Stimulated activated CD4-positive, alpha-beta T cell treated with anti-CD3 and anti-CD28 coated beads, Interleukin-1b, Interleukin-23, amount 100 ng/mL, for 48 hours (primary cell): ENCODE measurements at places on chromosomes 3 and 15.

- no peak for DNase-seq
These were observed 626.1 kb downstream of the MAGI1 start for GRCh38 chr3:65412588-65412987.

- DNase-seq, result no peak
These were observed 406.1 kb downstream of the TBC1D5 start for GRCh38 chr3:17336291-17336690.

- peak; percentile 36 for DNase-seq
These were observed 252.5 kb upstream of the TGFBR2 start for GRCh38 chr3:30353711-30354467.

DNA sequence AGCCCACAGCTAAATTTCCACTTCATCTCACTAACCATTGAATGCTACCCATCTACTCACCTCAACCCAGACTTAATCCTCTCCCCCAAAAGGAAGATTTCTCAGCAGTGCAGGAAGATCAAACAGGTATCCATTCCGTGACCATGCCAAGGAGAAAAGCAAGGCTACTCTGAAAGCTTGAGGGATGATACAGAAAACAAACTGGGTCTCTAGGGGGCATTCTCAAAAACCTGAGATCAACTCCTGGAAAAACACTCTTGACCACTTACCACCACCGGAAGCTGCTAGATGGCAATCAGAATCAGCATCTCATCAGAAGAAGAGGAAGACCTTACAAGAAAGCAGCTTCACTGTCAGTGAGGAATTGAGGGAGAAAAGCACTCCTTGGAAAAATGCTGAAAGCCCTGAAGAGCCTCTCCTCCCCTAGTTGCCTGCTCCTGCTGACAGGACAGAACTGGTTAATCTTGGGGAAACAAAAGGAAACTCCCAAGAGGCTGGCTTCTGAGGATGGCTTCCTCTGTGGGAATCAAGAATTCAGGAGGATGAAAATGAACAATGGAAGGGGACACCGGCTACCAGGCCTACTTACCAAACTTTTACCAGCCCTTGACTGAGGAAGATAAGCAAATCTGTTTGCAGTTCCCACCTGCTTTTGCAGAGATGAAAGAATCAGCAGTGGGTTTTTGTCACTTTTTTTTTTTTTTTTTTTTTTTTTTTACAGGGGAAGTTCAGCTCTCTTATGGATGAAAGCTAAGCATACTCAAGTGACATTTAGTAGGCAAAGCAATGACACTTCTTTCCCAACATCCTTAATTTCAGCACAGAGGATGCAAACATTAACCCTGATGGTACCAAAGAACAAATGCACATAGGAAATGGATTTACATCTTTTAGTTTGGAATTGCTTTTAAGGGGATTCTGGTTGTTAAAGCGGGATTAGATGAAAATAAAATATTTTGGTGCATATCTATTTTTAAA lies at the start of gene ATP8B4:
ATP8B4 (minus strand) TSS at position 171 of the 978 bp plus-strand sequence. CDS start 12,267 bp downstream, outside the sequence.
- DNase-seq, result no peak

DNA sequence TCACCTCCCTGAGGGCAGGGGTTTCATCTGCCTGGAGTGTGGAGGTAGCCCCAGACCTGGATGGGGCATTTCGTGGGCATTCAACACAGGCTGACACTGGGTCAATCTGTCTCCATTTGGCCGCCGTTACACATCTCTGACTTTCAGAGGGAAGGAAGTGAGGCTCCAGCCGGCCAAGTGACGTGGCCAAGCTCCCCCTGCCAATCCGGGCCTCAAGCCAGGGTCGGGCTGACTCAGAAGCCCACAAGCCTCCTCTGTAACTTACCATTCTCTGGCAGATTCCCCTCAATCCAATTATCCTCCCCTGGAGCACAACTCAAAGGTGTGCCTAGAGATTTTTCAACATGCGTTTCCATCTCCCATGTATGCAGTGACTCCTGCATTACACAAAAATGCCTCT lies 227.6 kb downstream of the KLF13 start:
- no peak for DNase-seq

- DNase-seq, result no peak
These were observed 509.2 kb upstream of the MDFIC2 start for GRCh38 chr3:70821602-70822001.

GRCh38 chr3:9800529-9800928 lies 7.6 kb downstream of the ARPC4 start:
- DNase-seq, result no peak

DNA sequence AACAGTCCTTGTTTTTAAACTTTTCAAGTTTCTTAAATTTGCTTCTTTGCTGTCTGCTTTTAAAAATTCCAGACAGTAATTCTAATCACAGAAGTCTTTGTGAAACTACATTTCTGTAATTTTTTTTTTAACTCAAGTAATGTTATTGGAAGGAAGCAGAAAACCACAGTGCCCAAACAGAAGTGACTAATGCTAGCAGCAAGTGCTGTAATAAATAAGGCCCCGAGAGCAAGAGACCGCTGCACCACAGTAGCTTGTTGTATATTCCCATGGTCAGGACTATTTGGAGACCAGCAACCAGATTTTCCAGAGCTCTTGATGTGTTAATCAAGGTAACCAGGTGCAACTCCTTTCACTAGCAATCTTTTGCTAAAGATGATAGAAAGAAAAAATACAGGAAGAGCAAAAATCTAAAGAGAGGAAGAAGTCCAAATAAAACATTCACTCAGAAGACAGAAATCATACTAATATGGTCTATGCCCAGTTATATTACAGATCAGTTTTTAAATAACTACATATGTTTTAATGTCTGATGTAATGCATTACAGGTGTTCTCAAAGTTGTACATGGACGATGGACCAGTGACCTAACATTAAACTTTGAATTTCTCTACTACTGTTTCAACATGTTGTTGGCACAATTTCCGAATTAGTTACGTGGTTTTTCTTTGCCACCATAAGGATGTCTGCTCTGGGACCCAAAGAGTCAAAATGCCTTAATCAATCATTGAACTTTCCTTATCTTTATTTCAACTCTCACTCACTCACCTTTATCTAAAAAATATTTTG lies 36.4 kb downstream of the WWTR1 start:
- no peak for DNase-seq

DNA sequence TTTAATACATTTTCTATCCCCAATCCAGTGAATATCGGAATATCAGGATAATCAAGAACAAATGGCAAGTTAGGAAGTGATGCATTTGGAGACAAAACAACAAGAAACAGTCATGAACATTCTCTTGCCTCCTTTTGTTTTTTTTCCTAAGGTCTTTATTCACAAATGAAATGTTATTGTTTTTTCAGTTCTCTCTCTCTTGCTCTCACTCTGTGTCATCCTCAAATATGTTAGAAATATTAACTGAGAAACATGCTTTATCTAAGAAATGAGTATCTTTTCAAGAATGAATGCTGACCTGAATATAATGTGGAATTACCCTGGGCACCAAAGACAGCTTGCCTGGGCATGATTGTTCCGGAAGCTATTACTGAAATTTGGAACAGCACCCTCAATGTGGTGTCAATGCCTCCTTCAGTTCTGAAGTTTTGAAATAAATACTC lies 51.3 kb downstream of the RBMS3 start:
- no peak for DNase-seq

DNA sequence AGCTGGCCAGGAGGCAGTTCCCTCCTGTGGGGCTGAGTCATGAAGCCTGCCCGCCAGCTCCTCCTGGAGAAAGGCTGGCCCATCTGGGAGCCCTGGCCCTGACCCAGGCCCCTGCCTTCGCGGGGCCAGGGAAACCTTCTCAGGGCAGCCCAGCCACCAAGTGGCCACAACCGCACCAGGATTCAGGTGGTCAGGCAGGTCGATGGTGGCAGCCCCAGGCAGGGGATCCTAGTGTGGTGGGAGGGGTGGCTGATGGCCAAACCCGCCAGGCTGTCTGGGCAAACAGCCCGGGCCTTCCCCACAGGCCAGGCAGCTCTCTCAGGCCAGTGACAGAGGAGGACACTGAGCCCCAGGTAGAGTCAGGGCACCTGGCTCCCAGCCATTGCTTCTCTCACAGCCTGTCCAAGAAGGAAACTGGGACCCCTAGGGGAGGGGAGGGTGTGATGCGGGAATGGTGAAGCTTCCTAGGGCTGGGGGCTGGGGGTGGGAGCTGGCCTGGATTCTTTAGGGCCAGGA lies 1.2 kb downstream of the TWF2 start:
- DNase-seq, result no peak

DNA sequence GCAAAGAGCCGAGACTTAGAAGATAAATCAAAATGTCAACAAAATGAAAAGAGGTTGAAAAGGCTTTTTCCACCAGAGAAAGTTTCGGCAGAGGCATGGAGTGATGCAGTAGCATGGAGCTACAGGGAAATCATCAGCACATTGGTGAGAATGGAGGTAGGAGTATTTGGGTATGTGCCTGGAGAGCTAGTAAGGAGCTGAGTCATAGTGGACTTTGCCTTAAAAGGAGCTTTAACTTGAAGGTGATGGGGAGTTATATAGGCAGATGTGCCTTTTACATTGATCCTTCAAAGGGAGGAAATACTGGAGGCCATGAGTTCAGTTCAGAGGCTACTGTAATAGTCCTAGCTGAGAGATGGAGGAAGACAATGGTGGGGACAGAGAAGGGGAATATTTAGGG lies 44.3 kb downstream of the IL5RA start:
- no peak for DNase-seq

DNA sequence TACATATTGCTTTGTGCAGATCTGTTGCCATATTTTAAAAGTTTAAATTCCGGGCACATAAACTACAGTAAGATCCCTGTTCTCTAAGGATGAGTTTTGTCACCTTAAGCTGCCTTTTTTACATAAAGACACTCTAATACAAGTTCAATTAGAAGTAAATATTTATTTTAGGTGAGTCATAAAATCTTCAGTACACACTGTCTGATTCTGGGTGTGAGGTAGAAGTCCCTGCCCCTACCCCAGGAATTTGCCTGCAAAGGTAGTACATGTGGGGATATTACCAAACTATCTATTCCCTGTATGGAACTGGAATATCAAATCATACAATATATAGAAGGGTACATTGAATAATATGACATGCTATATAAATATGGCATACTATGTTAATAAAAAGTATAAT lies 6.3 kb downstream of the SCG3 start:
- no peak for DNase-seq

DNA sequence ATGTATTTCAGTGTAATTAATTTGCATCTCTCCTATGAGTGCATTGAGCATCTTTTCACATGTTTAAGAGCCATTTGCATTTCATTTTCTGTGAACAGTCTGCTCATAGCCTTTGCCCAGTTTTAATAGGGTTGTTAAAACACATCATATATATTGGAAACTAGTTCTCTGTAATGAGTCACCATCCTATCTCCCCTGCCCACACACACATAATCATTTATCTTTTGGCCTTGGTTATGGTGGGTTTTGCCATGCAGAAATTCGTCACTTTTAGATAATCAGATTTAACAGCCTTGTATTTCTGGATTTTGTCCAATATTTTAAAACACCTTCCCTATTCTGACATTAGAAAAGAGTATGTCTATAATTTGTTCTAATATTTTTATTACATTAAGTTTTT lies 11.9 kb upstream of the CHRM5 start:
- no peak for DNase-seq

- no peak for DNase-seq
These were observed 30.6 kb upstream of the CERS3 start for GRCh38 chr15:100559330-100559729.

DNA sequence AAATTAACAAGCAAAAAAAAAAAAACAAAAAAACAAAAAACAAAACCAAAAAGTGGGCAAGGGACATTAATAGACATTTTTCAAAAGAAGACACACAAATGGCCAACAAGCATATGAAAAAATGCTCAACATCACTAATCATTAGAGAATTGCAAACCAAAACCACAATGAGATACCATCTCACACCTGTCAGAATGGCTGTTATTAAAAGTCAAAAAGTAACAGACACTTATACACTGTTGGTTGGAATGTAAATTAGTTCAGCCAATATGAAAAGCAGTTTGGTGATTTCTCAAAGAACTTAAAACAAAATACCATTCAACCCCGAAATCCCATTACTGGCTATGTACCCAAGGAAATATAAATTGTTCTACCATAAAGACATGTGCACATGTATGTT lies 222.4 kb upstream of the CD96 start:
- DNase-seq, result no peak

- no peak for DNase-seq
These were observed 24.5 kb downstream of the TMOD3 start for GRCh38 chr15:51853998-51854397.

- no peak for DNase-seq
These were observed 68.2 kb downstream of the CD200R1L start for GRCh38 chr3:112778353-112778948.

DNA sequence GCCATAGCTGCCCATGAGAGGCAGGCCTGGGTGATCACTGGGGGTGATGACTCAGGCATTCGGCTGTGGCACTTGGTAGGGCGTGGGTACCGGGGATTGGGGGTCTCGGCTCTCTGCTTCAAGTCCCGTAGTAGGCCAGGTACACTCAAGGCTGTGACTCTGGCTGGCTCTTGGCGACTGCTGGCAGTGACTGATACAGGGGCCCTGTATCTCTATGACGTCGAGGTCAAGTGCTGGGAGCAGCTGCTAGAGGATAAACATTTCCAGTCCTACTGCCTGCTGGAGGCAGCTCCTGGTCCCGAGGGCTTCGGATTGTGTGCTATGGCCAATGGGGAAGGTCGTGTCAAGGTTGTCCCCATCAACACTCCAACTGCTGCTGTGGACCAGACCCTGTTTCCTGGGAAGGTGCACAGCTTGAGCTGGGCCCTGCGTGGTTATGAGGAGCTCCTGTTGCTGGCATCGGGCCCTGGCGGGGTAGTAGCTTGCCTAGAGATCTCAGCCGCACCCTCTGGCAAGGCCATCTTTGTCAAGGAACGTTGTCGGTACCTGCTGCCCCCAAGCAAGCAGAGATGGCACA lies 5.3 kb downstream of the WDR6 start:
- no peak for DNase-seq

GRCh38 chr3:10768708-10769394 lies 47.2 kb upstream of the SLC6A11 start:
- DNase-seq, result no peak

GRCh38 chr3:112699436-112699978 lies 58.6 kb upstream of the CCDC80 start:
- no peak for DNase-seq

- no peak for DNase-seq
These were observed 49.2 kb upstream of the SMAD6 start for GRCh38 chr15:66652806-66653205.

- DNase-seq, result no peak
These were observed 28.5 kb downstream of the XYLB start for GRCh38 chr3:38375072-38375471.

DNA sequence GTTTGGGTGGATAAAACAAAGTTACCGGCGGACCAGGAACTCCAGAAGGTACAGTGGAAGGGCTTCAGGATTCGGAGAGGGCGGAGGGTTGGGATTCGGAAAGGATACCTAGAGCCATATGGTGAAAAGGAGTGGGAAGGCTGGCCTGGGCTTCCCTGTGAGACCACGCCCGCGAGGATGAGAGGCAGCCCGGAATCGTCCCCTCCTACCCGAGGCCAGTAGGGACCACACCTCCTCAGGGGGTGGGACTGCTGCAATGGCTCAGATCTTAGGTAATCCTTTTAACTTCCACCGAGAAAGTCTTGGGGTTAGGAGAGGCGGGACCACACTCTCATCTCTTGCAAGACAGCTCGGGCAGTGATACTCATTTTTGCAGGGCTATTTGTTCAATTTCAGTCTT lies 511.3 kb downstream of the OCA2 start:
- no peak for DNase-seq
